ENCODE measurements at places on chromosomes 1 and 21.

DNA sequence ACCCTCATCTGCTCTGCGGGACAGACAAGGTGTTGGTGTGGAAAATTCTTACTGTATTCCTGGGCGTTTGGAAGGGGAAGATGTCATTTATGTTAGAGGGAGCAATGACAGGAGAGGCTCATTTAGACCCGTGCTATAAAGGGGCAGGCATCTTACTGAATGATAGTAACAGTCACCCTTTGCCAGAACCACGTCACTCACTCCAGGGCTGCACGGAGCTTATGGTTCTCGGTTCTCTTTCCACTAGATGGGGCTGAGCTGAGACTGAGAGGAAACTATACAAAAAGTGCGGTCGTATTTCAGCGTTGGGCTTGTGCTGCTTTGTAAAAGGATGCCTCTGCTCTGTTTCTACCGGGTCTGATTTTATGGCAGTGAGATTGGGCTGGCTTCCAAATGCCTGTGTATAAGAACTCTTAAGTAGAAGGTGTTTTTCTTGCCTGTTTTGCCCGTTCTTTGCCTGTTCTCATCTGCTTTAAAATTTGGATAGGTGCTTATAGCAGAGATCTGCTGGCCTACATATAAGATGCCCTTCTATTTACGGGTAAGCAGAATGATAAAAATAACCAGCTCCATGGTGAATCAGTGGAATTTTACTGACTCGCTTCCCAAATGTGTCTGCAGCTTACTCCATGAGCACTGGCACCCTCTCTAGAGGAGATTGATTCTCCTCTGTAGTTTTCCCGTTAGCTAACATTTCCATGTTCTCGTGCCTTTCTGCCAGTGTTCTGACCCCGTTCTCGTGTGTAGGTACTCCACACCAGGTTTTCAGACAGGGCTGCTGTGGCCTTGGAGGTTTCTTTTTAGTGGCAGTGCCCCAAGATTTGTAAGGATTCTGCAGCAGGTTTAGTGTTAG is 55.9 kb downstream of the MRPS6 start:
- peak; percentile 58 for DNase-seq

- no peak for DNase-seq
These were observed 33.6 kb upstream of the LHX8 start for GRCh38 chr1:75100481-75101092.

DNA sequence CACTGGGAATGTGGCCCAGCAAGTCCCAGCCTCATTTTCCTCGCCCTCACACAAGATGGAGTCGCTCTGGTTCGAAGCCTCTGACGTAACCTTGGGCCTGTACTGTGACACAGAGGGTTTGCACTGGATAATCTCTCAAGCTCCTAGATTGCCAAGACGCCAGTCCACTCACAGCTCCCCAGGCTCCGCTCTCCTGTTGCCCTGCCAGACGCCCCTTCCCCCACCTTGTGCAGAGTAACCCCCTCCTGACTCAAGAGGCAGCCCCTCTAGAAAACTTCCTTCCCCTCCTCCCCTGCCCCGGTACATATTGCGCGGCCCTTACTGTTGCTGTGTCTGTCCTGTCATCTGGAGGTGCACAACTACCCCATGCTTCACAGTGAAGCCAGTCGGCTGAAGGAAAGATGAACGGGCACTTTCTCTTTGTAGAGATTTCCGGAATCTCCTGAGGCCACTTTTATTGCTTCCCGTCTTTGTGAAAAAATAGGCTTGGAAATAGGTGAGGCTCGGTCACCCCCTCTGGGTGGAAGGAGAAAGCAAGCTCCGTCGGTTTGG is 981 bp upstream of the KIAA1614 start:
- no peak for DNase-seq

- no peak for DNase-seq
These were observed 2.9 kb upstream of the CLIC4 start for GRCh38 chr1:24742090-24742938.

DNA sequence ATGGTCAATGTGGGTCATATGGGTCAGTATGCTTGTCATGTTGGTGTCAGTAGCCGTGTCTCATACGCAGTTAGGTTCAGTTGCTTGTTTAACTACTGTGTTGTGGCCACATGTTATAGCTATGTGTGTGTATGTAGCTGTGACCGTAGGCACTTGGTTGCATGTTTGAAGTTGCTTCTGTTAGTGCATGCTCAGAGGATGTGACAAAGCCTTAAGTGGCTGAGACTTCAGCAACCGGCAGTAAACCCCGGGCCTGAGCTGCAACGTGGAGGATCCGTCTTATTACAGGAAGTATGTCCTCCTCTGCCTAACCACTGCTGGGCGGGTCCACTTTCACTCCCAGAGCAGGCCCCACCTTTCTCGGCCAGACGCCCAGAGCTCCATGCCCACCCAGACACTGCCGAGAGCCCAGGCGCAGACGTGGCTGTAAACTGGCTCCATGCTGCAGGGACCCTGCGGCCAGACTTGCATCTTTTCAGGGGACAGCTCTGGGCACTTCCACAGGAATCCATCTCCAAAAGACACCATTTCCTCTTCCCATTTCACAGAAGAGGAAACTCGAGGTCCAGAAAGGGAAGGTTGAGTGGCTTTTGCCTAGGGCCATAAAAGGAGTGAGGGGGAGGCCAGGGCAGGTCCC is 2.2 kb downstream of the TCEA3 start:
- peak; percentile 78 for DNase-seq

DNA sequence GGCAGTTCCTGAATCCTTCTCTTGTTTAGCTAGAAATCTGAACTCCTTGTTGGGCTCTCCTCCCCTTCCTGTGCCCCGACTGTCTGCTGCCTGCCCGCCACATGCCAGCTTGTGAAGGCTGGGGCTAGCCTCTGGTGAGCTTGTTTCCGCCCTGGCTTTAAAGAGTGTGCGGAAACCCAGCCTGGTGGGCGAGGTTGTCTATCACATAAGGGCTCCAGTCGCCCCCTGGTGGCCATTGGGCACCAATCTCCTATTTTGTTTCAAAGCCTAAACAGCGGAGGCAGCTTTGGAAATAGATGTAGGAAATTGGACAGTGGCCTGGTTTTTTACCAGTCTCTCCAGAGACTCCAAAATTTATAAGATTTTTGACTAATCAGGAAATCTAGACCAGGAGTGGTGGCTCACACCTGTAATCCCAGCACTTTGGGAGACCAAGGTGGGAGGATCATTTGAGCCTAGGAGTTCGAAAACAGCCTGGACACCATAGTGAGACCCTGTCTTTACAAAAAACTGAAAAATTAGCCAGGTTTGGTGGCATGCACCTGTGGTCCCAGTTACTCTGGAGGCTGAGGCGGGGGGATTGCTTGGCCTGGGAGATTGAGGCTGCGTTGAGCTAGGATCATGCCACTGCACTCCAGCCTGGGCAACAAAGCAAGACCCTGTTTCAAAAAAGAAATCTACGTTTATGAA is 9.8 kb downstream of the ATP8B2 start:
- DNase-seq, result peak; percentile 84

DNA sequence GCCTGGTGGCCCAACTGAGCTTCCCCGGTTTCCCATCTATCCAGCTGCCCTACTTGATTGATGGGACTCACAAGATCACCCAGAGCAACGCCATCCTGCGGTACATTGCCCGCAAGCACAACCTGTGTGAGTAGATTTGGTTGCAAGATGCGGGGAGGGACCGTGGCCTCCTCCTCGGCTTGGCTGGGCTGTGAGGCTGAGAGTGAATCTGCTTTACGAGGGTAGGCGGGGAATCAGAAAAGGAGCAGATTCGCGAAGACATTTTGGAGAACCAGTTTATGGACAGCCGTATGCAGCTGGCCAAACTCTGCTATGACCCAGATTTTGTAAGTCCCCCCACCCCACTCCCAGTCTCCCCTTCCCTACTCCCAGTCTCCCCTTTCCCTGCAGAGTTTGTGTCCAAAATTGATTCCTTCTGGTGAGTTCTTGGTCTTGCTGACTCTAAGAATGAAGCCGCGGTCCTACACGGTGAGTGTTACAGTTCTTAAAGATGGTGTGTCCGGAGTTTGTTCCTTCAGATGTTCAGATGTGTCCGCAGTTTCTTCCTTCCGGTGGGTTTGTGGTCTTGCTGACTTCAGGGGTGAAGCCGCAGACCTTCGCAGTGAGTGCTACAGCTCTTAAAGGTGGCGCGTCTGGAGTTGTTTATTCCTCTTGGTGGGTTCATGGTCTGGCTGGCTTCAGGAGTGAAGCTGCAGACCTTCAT is 1.5 kb downstream of the GSTM2 start:
- no peak for DNase-seq

- DNase-seq, result no peak
These were observed 423 bp downstream of the URB1 start for GRCh38 chr21:32392299-32392879.

GRCh38 chr1:116808848-116809508 is 54.7 kb downstream of the CD2 start:
- no peak for DNase-seq

All from left ventricle myocardium inferior (tissue), 1 donor.